ENCODE measurements at places on chromosomes 12 and 14.

DNA sequence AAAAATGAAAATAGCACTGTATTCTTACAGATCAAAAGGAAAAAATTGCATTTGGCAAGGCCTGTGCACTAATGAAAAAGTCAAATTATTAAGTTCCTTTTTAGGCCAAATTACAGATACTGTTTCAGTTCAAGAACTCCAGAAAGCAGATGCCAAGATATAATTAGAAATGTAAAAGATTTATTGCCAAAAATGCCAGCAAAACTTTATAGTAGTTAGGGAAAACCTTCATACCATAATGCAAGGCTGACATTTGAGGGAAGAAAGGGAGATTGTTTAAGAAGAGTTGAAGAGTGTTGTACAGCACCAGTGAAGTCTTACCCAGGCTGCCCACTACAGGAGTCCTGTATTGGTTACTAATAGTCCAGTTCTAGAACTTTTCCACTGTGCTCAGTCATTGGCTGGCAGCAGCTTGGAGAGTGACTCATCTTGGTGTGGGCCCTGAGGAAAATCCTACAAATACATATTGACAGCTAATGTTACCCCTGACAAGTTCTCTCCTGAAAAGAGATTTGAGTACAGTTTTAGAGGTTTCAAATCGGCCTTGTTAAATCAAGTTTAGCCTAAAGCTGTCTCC, 600.4 kb downstream of the C12orf50 start:
- peak; percentile 29 for DNase-seq

- no peak for DNase-seq
These were observed 4.4 kb upstream of the EIF5 start for GRCh38 chr14:103329401-103330347.

GRCh38 chr12:45215419-45216229, at the start of gene ANO6:
TSS of gene ANO6 (plus strand) at chr12:45216095. CDS start at chr12:45216322, 227 bp downstream.
- DNase-seq: peak; percentile 89

DNA sequence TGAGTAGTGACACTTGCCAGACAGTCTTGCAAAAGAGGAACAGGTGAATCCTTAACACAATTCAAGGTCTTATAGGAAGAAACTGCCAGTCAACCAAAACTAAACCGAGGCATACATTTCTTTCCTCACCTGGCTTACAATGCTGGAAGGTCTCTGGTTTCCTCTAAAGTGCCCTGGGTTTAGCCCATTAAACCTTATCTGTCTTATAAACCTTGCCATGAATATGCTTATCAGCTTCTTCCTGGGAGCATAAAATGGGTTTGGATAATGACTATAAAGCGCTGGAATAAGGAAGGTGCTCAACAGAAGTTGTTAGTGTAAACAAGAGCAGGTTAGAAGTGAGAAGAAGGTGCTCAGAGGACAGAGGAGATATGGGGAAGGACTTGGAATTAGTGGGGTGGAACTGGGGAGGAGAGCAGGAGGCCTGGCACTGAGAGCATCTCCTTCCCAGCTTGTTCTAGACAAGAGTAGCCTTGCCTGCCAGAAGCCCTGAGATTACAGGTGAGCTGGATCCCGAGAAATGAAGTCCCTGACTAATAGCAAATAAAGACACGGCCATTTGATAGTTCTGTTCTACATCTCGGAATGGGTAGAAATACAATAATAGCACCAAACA, 14.1 kb upstream of the GPRC5A start:
- no peak for DNase-seq

GRCh38 chr12:51246254-51246853, 7.7 kb downstream of the DAZAP2 start:
- DNase-seq: peak; percentile 47

GRCh38 chr12:31035967-31036665, 37.5 kb upstream of the DDX11 start:
- peak; percentile 12 for DNase-seq

- no peak for DNase-seq
These were observed at the start of gene SERPINA3 for GRCh38 chr14:94612174-94612573. TSS of gene SERPINA3 (plus strand) at chr14:94612391. CDS start at chr14:94614442, 2,051 bp downstream.

GRCh38 chr14:76389841-76390240, 13.9 kb downstream of the ESRRB start:
- DNase-seq: no peak

DNA sequence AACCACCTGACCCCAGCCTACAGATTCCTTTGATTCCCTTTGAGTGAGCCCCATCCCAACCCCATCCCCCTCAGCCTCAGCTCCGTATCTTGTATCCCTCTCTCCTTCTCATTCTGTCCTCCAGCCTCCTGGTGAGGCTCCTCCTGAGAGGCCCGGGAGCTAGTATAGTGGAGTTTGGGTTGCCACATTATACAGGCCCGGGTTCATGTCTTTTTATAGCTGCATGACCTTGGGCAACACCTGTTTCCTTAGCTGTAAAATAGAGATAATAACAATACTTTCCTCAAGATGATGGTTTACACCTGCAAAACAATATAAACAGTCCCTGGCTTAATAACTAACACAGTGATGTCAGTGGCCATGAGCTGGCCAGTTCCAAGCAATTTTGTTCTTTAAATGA, 89.8 kb downstream of the STAB2 start:
- no peak for DNase-seq
